ENCODE measurements at places on chromosomes 16 and 17. TPM values are rescaled to one million over a fixed set of nuclear protein-coding genes. Genes with fewer than 3 reads are reported as not detected.

- DNase-seq, result no peak
Measured at GRCh38 chr17:55705847-55706246, 16.8 kb downstream of the TMEM100 start.

DNA sequence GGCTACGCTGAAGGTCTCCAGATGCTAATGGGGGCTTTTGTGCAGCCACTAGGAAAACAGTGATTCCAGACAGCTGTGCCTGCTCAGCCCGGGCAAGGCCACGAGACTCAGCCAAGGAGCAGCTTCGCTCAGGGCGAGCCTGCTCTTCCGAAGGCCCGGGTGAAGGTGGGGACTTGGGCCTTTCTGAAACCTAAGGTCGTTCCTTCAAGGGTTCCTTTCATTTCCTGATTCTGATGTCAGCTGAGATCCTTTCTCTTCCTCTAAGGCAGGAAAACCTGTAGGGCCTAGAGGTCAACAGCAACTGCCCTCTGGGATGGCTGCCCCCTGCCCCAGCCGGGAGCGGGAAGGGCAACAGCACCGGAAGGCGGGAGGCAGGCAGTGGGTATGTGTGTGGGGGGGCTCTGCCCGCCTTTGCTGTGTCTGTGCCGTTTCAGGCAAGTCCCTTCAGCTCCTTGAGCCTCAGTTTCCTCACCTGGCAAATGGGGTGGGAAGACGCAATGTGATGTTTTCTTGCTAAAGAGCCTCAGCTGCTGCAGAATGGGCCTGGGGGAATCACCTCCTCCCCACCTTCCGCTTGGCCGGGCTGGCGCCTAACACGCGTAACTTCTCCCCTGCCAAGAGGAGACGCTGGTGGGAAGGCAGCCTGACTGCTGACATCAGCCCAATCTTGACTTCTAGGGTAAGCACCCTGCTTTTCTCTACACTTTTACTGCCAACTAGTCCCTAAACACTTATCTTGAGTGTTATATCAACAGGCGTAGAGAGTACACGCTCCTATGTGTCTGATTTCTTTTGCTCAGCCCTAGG is 32.8 kb downstream of the IRF8 start:
- DNase-seq, result no peak

CBLN1 gene
- 0.05 TPM for polyA plus RNA-seq

DNA sequence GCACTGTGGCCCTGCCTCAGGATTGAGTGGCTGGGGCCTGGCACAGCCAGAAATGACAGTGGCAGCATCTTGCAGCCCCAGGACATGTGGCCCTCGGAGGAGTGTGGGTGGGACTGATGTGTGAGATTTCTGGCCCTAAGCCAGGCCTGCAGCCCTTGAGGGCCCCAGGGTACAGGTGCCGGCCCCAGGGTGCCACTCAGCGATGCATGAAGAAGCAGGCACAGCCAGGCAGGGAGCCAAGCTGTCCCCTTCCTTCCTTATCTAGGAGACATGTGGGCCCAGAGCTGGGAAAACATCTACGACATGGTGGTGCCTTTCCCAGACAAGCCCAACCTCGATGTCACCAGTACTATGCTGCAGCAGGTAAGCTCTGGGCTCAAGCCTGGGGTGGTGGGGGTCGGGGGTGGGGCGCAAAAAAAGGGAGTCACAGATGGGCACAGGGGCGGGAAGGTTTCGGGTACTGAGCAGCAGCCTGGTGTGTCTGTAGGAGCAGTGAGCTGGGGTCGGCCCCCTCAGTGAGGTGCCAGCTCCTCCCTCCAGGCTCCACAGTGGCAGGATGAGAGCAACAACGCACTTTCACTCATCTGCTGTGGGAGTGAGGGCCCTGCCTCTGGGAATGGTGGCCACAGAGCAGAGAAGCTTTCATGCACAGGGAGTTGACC is 4.1 kb downstream of the ACE start:
- DNase-seq, result no peak

DNA sequence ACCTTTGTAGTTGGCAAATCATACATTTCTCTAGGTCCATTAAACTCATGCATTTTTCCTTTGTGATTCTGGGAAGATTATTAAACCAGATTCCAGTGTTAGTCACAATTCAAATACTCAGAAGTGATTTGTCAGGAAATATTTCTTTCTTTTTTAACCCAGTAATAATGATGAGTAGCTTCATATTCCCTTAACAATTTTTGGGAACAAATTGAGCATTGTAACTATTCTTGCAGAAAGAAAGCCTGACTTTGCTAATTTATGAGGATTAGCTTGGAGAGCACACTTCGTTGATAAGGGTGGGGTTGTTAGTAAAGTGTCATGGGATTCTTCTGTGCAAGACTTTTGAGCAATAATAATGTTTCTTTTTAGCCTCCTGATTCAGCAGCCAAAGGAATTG is 18.7 kb upstream of the KRT24 start:
- no peak for DNase-seq

NR1D1 gene
- polyA plus RNA-seq, result 41.6 TPM

GRCh38 chr17:2737693-2738092 is 11.8 kb downstream of the CCDC92B start:
- no peak for DNase-seq
